H1 (cell line): ENCODE measurements at places on chromosomes 7 and 10. TPM values are rescaled to one million over a fixed set of nuclear protein-coding genes. Genes with fewer than 3 reads are reported as not detected.

GRCh38 chr7:118104812-118105441, 79.0 kb upstream of the LSM8 start:
- DNase-seq: no peak

GRCh38 chr10:86316274-86316835, 50.2 kb downstream of the GRID1 start:
- DNase-seq: no peak

DNA sequence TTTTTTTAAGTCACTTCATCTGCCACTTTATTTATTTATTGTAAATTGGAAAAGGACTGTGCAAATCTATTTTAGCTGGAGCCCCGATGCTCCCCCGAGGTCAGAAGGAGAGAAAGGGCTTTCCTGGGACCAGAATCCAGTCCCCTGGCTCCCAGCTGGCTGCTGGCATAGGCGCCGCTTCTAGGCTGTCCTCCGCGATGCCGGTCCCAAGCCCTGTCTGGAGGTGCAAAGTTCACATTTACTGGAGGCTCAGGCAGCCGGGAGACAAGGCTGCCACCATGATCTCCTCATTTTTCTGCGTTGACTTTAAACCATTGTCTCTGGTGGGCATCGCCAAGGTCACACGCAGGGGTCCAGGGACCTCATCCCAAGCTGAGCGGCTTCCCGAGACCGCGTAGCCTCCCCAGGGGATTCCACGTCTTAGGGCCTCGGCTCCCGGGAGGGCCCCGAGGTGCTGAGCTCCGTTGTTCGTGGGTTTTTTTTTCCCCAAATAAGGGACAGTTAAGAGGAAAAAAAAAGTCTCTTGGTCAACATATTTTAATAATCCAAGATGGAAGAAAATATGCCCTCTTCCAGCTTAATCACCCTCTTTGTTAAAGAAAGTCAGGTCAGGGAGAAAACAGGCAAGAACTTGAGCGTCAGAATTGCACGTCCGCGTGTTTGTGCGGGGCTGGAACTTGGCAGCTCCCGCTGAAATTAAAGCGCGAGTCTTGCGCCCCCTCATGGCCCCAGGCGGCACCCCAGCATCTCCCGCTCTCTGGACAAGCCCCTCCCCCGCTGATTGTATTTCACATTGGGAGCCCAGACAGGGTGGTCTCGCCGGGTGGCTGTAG, 11.9 kb downstream of the RGR start:
- peak; percentile 49 for DNase-seq

DNA sequence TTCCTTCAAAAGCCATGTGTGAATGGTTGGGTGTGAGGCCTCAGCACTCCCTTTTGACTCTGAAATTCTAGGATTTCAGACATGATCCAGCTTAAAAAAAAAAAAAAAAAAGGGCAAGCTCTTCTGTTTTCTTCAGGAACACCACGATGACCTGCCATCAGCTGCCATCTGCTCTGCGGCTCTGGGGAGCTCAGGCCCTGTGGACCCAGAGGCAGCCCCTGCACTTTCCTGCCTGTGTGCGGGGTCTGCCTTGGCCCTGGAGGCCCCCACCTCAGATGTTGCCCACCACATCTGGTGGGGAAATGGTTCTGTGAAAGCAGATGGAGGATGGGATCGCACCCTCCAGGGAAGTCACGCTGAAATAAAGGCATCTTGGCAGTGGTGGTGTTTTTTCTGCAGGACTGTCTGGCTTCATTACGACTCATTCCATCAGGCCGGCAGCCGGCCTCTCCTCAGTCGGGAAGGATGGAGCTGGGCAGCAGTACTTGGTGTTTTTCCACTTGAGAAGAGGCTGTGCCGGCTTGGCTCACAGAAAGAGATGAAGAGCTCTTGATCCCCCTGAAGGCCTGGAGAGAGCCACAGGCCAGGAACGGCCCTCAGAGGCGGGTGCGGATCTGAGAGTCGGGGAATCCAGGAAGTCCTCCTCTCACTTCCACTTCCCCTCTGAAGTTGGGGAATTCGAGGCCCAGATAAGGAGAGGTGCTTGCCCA, 66.1 kb upstream of the AQP1 start:
- no peak for DNase-seq

DNA sequence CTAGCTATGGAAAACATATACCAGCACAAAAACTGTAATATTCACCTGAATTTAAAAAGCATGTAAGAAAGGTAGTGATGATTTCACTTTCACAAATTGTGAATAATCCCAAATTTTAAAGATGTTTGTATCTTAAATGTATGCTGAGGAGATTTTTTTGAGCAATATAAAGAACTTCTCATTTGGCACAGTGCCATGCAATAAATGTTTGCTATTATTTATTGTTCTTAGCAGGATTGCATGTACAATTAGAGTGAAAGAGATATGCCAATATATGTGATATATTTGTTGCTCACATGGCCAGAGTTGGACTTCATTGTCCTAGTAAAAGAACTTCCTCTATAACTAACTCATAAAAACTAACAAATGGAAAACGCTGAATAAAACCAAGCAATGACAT, 895.1 kb upstream of the KCND2 start:
- no peak for DNase-seq

Gene CCDC7
- 0.46 and 0.74 TPM in 2 replicates for total RNA-seq

DNA sequence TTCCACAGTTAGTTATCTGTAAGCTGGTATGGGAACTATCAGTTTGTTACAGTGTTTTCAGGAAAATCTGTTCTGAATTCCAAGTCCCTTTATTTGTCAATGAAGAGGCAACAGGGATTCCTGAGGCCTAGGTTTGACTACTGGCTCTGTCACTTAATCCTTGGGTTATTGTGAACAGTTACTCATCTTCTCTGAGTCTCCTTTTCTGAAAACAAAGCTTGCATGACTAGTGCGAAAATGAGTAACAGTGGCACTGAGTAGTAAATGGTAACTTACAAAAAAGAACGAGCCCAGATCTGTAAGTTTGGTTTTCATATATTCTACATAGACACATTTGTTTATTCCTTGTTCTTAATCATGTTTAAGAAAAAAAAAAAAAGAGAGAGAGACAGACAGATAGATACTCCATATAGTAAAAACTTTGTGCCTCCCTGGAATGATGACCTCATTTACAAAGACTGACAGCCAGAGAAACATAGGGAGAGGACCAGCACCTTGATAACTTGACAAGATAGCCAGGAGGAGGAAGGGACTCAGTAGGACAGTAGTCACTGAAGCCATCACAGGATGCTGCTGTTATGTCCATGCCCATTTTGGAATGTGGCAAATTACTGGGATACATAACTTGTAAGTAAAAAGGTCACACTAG, 1.9 kb downstream of the MRPS33 start:
- no peak for DNase-seq

Gene TRIM73
- 0.90 and 1.0 TPM in 2 replicates for total RNA-seq

Gene GCC1
- total RNA-seq: 14.7 and 15.0 TPM in 2 replicates

Gene CH25H
- 0.56 TPM in 1 of 2 replicates, not detected in the other for total RNA-seq

DNA sequence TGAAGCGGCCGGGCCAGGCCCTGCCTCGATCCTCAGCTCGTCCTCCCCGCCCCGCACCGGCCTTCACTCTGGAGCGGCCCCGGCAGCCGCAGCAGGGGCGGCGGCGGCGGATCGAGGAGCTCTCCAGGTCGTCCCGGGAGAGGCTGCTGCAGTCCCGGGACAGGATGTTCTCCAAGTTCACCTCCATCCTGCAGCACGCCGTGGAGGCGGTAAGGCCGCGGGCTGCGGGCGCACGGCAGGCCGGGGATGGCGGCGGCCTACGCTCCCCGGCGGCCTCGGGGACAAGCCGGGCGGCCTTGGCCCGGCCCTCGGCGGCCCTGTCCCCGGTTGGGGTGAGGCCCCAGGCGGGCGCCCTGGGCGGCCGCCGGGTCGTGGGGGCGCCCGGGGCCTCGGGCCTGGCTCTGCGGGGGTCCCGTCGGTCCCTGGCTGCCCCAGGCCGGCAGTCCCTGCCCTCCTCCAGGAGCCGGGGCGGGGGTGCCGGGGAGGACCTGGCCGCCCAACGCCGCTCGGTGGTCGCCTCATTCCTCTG, 399 bp downstream of the FHIP2A start:
- DNase-seq: no peak

- DNase-seq: no peak
Measured at GRCh38 chr7:2559283-2559950, 638 bp downstream of the IQCE start.

Gene SLIT1
- total RNA-seq: 0.88 and 1.2 TPM in 2 replicates

- no peak for DNase-seq
Measured at GRCh38 chr7:127290116-127290655, 37.4 kb upstream of the GRM8 start.

Gene SDK1
- 7.2 and 7.3 TPM in 2 replicates for total RNA-seq

DNA sequence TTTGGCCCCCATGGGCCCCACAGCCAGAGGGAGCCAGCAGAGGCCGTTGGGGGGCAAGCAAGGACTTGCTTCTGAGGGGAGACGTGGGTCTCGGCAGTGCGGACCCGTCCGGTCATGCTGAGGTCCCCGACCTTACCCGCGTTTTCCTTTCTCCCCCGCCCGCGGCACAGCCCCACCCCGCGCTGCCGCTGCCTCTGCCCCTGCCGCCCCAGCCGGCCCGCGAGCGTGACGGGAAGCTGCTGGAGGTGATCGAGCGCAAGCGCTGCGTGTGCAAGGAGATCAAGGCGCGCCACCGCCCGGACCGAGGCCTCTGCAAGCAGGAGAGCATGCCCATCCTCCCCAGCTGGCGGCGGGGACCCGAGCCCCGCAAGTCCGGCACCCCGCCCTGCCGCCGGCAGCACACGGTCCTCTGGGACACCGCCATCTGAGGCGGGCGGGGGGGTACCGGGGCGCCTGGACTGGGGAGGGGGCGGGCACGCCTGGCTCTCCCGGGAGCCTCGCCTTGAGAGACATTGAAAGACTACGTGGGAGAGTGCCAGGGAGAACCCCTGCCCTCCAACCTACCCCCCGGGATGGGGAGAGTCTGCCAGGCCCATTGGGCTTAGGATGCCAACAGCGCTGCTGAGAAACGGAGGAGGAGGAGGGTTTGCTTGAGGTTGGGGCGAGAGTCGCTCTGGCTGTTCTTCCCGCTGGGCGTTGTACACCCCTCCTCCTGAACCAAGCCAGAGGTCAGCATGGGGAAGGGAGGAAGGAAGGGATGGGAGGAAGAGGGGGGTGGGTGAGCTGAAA, 9.9 kb downstream of the NYAP1 start:
- no peak for DNase-seq

- DNase-seq: no peak
Measured at GRCh38 chr10:121188005-121188404, 336.8 kb downstream of the WDR11 start.

DNA sequence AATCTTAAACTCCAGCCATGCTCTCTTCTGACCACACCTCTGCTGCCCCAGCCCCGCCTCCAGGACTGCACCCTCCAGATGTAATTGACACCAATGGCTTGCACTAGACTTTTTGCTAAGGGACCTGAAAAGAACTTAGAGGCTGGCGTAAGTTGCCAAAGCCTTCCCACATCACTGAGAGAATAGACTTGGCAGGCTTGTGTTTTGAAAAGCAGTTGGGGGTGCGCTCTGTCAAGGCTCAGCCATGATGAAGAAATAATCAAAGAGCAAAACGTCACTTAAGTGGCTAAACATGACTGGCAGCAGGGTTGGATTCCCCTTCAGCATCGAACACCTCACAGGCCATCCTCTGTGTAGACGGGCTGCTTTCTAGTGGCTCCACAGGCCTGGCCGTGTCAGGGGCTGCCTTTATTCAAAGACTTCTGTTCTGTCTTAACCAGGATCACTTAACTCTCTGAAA, 195.2 kb upstream of the C7orf33 start:
- DNase-seq: no peak

GRCh38 chr10:111108441-111108840, 31.6 kb downstream of the ADRA2A start:
- DNase-seq: no peak

GRCh38 chr10:47421057-47421952, 37.2 kb upstream of the ZNF488 start:
- no peak for DNase-seq

- no peak for DNase-seq
Measured at GRCh38 chr10:119782981-119783664, 57.3 kb downstream of the INPP5F start.

DNA sequence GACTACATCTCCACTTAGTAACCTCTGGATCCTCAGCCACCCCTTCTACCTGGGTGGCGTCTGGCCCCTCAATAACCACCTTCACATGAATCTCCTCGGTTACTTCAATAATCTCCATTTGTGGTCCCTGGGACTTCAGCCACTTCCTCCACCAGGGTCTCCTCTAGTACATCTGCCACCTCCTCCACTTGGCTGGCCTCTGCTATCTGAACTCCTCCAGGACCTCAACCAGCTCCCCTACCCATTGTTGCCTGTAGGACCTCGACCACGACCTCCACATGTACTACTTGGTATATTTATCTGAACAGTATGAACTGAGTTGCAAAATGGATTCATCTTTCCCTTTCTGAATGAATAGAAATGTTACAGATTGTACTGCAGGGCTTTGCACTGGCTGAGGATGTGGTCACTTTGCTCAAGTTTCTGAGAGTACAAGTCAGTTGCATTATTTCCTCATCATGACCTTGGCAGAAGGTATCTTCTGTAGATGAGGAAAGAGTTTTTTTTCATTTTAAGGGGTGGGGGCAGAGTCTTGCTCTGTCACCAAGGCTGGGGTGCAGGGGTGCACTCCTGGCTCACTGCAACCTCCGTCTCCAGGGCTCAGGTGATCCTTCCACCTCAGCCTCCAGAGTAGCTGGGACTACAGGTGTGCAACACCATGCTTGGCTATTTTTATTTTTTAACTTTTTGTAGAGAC, 36.0 kb downstream of the MAT1A start:
- DNase-seq: no peak
